Left renal cortex interstitium (tissue), 4 donors: ENCODE measurements at places on chromosomes 7 and 10.
A peak's percentile ranks its signal among the peaks of the same experiment; 100 is the strongest.

- DNase-seq, result peak; percentile 45
These were observed 2.3 kb downstream of the KLF6 start for GRCh38 chr10:3782451-3783315.

DNA sequence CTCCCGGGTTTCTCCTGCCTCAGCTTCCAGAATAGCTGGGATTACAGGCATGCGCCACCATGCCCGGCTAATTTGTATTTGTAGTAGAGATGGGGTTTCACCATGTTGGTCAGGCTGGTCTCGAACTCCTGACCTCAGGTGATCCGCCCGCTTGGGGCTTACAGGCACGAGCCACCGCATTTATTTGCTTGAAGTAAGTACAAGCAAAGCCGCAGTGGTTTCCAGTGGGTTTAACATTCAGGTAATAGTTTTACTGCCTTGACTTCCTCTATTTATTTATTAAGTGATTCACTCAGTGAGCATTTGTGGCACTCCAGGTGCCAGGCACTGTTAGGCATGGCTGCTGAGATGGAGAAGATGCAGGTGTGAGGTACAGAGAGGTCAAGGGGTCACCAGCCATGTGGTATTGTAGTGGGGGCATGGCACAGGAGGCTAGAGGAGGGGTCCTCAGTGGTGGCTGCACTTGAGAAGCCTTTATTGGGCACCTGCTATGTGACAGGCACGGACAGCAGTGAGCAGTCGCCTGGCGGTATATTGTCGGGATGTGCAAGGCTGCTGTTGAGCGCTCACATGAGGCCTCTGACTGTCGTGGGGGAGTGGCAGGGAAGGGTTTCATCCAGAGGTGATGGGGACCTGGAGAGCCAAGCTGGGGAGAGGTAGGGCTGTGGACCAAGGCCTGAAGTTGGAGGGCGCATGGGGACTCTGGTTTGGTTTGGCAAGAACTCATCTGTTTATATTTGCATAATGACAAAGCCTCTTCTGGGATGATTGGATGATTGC, 54.9 kb downstream of the DOCK1 start:
- no peak for DNase-seq

- DNase-seq, result no peak
These were observed 41.6 kb upstream of the GTF2IRD1 start for GRCh38 chr7:74412056-74412455.

GRCh38 chr7:151272405-151272804, 23.9 kb upstream of the SMARCD3 start:
- DNase-seq, result no peak

DNA sequence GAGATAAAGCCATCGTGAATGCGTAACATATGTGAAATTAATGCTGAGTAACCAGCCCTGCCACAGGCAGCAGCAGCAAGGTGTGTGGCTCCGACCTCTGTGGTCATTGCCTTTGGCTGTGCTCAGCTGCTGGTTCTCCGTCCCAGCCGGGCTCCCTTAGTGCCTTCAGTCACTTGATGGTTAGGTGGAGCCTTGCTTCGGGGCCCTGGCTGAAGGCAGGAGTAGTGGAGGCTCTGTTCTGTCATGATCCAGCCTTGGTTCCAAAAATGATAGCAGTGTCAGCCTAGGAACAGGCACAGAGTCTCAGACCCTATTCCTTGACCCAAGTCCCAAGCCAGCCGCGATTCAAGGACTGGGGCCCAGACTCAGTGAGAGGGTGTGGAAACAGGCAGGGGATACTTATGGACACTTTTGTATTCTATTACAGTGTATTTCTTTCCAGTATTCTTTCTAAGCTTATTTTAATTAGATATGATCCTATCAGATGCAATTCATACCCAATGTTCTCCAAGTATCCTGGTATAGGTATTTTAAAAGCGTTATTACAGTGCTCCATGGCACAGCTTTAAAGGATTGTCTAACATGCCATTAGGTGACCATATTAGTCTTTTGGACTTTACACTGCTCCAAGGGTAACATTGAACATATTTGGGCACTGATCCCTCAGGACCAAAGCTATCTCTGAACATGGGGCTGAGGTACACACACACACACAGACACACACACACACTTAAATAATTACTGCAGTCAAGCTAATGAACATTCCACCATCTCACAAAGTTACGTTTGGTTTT, 9.0 kb downstream of the SCART1 start:
- DNase-seq, result no peak
